ENCODE measurements at places on chromosomes 12 and 14. TPM values are rescaled to one million over a fixed set of nuclear protein-coding genes. Genes with fewer than 3 reads are reported as not detected.

Gene STON2
- total RNA-seq: 9.8 TPM

Gene ENDOU
- total RNA-seq: 0.27 TPM

Gene GLIPR1
- total RNA-seq: 7.2 TPM

Gene DIP2B
- total RNA-seq: 23.2 TPM

Gene RPGRIP1
- total RNA-seq: 0.44 TPM

Gene HOXC10
- not detected for total RNA-seq

Gene DPF3
- total RNA-seq: 40.4 TPM

Gene PPP1CC
- 140 TPM for total RNA-seq

- no peak for DNase-seq
Observed at GRCh38 chr12:62689042-62689839, 222.6 kb downstream of the MON2 start.

GRCh38 chr12:92208613-92209121 is 63.0 kb upstream of the BTG1 start:
- peak; percentile 15 for DNase-seq

DNA sequence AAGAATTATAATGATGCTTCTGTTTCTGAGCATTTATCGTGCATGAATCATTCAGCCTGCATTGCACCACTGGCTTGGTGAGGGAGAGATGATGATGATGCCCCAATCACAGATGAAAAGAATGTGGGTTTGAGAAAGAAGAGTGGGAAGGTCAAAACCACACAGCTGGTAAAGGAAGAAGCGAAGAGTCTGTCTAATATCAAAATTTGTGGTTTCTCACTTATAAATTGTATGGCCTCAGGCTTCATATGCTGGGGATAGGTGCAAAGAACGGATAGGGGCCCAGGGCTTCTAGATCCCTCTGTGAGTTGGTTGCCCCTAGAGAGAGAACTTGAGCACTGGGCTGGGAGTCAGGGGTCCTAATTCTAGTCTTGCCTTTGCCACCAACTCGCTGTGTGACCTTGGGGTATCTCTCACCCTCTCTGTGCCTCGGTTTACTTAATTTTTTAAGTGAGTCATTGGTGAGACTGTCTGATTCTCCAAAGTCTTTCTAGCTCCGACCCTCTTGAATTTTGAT is 2.2 kb downstream of the OASL start:
- DNase-seq: no peak

GRCh38 chr14:103385929-103386712 is 906 bp downstream of the MARK3 start:
- peak; percentile 32 for DNase-seq

GRCh38 chr14:35403114-35403602 is 1.4 kb downstream of the NFKBIA start:
- no peak for DNase-seq

GRCh38 chr14:85428926-85429325 is 101.0 kb upstream of the FLRT2 start:
- no peak for DNase-seq

DNA sequence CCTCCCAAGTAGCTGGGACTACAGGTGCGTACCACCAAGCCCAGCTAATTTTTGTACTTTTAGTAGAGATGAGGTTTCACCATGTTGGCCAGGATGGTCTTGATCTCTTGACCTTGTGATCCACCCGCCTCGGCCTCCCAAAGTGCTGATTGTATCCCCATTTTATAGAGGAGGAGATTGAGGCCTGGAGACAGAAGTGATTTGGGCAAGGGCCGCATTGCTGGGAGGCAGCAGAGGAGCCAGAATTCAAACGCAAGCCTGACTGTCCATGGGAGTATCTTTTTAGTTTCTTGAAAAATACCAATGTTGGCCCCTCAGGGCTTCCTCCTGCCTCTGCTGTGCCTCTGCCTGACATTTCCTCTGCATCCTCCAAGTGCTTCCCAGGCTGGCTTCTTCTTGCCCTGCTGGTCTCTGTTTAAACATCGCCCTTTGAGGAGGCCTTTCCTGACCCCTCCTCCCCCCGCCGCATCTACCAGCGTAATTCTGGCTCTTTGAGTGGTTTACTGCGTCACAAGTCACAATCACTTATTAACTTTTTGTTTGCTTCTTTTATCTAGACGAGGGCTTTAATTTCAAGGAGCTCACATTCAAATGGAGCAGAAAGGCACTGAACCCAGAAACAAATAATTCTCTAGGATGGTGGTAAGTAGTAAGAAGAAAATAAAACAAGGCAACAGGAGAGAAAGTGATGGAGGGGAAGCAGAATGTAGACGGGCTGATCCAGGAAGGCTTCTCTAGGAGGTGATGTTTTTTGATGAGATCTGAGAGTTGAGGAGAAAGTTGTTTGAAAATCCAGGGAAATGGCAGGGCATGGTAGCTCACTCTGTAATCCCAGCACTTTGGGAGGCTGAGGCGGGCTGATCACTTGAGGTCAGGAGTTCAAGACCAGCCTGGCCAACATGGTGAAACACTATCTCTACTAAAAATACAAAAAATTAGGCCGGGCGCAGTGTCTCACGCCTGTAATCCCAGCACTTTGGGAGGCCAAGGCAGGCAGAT is 91.0 kb upstream of the MED13L start:
- no peak for DNase-seq

GRCh38 chr12:82474181-82474797 is 116.0 kb downstream of the METTL25 start:
- DNase-seq: no peak

- DNase-seq: no peak
Observed at GRCh38 chr12:72296389-72296788, 24.2 kb downstream of the TRHDE start.

- DNase-seq: no peak
Observed at GRCh38 chr14:50020799-50021198, 95.6 kb downstream of the VCPKMT start.

DNA sequence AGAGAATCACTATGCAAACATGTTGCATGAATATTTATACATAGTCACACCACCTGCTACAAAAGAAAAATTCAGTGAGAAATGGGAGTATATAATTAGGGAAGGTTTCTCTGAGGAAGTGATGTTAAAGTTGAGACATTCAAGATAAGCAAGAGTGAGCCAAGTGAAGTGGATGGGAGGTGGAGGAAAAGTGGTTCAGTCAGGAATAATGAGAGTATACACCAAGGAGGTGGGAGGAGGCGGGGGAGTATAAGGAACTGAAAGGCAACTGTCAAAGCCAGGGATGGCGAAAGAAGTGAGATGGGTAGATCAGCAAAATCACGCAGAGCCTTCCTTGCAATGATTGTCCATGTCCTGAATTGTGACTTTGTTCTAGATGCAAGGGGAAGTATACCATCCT is 33.7 kb downstream of the PRKD1 start:
- no peak for DNase-seq

Measured in heart left ventricle (tissue), 16 donors.